ENCODE measurements at places on chromosomes 11 and 22.
A peak's percentile ranks its signal among the peaks of the same experiment; 100 is the strongest.

GRCh38 chr11:44110231-44110679 lies 14.8 kb downstream of the EXT2 start:
- DNase-seq: peak; percentile 46

GRCh38 chr11:28072321-28072720 lies 35.6 kb downstream of the KIF18A start:
- DNase-seq: no peak

DNA sequence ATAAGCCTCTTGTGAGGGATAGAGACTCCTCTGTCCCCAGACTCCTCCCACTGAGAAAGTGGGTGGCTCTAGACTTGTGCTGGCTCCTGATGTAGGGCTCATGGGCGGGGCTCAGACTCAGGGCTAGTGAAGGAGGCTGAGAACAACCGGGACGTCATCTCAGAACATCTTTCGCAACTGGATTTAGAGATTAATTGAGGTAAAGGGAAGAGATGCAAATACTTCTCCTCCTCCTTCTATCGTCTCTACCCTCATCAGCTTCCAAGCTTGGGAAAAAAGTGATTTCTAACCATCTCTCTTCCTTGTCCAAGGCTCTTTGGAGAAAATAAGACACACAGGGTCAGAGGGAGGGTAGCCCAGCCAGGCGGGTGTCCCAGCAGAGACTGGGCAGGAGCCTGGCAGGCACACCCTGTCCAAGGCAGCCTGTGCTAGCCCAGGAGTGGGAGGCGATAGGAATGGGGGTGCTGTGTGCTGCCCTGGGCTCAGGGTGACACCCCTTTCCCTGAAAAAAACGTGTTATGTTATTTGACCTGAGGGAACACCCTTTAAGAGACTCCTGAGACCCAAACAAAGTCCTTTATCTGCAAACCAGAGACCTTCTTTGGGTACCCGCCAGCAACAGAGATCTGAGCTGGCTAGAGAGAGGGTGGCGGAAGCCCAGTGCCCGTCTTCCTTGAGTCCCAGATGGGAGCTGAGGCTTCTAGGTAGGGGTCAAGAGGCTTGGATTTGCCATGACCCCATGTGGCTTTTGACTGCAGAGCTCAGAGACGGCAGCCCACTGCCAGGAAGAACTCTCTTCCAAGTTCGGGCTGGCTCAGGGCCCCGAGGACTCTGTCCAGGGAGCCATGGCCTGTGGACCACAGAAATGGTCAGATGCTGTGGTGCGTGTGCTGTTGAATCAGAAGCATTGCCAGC lies 160.9 kb downstream of the ADAMTS15 start:
- DNase-seq: peak; percentile 28

DNA sequence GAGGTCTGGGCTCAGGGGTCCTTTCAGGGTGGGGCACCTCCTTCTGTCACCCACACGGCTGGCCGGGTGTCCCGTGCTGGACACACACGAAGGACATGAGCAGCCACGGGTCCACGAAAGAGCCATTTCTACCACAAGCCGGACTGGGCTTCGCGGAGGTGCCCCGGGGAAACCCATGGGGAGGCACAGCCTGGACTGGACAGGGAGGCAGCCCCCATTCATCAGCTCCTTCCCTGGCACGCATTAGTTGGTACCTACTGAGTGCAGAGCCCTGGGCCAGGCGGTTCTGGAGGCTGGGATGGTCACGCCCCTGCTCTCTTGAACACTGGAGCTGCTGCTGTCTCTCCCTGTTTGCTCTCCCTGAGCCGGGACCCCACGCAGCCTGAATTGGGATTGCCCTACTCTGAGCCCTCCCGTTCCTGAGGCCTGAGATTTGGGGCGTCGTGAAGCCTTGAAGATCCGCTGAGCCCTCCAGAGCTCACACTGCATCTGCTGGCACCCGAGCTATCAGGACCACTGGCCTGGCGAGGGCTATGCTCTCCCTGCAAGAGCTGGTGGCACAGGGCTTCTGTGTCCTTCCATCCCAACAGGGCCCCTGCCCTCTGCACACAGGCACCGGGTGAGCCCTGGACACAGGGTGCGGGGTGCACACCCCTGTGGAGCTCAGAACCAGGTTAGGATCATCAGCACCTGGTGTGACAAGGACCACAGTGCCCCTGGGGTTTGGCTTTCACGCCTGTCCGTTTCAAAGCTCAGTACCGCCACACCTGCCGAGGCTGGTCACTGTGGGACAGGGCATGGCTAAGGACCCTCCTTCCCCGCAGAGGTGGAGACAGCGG lies 84.6 kb downstream of the MYEOV start:
- DNase-seq: no peak

DNA sequence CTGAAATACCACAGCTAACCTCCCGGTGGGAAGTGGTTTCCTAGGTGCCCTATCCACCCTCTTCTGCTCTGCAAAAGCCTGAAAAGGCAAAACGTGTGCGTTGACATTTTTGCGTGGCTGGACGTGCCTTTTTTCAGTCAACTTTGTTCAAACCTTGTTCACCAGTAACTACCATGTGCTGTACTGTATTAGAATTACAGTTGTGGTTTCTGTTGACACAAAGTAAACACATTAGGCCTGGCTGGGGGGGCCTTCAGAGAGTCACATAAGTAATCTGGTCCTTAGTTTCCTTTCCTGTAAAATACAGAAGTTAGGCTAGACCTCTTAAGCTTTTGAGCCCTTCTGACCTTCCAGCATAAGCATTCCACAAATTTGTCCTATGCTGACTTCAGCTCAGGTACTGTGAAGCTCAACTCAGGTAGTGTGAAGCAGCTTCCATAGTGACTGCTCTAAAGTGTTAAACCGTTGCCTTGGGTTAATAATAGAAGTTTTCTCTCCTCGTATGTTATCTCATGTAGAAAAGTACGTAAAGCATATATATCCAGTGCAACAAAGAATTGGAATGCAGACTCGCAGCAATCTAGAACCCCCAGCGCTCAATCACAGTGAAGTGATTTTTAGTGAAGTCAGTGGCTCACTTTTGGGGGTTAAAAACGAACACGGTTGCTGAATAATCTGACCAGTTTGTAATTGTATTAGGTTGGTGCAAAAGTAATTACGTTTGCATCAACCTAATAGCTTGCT lies 1.8 kb downstream of the EWSR1 start:
- no peak for DNase-seq

GRCh38 chr11:72091292-72091691 lies 10.6 kb downstream of the LRRC51 start:
- peak; percentile 92 for DNase-seq

DNA sequence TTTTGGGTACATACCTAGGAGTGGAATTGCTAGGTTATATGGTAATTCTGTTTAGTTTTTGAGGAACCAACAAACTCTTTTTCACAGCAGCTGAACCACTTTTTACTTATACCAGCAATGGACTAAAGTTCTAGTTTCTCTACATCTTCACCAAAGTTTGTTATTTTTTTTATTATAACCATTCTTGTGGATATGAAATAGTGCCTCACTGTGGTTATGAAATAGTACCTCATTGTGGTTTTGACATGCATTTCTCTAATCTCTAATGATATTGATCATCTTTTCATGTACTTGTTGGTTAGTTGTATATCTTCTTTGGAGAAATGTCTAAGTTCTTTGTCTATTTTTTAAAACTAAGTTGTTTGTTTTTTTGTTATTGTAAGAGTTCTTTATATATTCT lies 27.2 kb downstream of the STIM1 start:
- no peak for DNase-seq

DNA sequence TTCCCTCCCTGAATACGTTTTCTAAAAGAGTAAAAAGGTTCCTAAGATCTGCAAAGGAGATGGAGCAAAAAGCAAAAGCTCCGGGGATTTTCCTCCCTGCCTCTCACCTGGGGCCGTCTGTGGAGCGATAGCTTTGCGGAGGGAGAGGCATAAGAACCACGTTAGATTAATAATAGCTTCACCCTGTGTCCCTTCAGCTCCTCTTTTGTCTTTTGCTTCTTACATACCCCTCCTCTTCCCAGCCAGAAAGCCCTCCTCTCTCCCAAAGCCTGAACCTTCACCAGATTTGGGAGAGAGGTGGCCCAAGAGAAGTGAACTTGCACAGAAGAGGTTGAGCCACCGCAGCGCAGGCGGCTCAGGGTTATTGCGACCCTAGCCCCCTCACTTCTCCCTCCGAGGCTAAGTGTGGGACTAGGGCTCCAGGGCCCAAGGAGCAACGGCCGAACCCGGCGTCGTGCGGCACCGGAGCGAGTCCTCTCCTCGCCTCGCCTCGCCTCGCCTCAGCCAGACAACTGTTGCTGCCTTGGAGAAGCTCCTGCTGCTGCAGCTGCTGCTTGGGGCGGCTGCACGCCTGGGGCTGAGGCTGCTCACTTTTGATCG lies 97.6 kb upstream of the HSD17B12 start:
- DNase-seq: no peak

- no peak for DNase-seq
These were observed 29.9 kb upstream of the BSX start for GRCh38 chr11:123011510-123011909.
